ENCODE measurements at places on chromosomes 1 and 21.
A peak's percentile ranks its signal among the peaks of the same experiment; 100 is the strongest.

- DNase-seq, result no peak
These were observed 141.1 kb upstream of the SAMSN1 start for GRCh38 chr21:14687268-14687625.

GRCh38 chr21:25456672-25457071 is 150.6 kb downstream of the MRPL39 start:
- DNase-seq, result peak; percentile 8

DNA sequence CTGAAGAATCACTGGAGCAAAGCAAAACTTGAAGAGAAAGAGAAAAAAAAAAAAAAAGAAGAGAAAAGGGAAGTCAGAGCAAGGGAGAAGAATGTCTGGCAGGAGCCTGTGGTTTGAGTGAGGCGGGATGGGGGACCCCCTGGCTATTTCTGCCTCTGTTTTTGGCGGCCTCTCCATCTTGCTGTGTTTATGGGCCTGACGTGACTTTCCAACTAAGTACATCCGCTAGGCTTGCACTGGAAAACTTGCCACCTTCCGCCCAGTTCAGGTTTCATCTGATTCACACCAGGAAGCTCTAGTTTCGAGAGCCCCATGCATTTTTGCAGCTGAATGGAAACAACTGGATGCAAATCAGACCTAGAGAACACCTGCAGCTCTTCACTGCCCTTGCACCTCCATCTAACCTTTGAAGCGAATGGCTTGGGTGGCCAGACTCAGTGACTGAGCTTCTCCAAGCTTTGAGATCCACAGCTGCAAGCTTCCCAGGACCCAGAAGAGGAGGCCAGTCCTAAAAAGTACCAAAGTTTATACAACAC is 28.0 kb downstream of the TBX15 start:
- no peak for DNase-seq

DNA sequence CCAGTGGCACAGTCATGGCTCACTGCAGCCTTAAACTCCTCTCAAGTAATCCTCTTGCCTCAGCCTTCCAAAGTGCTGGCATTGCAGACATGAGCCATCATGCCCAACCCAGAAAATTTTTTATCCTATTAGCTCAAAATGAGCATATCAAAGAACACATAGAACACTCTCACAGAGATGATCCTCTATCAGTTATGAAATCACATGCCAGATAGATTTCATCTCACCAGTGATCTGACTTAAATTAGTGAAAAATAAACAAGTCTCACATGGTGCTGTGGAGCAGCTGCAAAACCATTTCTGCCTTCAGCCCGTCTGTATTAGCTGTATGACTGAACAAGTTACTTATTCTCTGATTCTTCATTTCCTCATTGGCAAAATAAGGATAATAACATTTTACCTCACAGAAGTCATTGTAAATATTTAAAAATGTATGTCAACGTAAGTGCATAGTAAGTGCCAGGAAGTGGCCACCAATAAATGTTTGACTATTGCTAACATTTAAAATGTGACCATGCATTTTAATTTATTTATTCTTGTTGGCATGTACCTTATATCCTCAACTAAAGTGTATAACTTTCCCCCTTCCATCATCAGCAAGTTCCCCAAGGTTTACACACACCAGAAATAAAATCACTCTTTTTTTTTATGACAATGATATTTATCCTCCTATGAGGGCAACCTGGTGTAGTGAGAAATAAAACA is 29.0 kb upstream of the SLC19A2 start:
- no peak for DNase-seq

- DNase-seq, result no peak
These were observed 639 bp downstream of the IL20 start for GRCh38 chr1:206866062-206866461.

DNA sequence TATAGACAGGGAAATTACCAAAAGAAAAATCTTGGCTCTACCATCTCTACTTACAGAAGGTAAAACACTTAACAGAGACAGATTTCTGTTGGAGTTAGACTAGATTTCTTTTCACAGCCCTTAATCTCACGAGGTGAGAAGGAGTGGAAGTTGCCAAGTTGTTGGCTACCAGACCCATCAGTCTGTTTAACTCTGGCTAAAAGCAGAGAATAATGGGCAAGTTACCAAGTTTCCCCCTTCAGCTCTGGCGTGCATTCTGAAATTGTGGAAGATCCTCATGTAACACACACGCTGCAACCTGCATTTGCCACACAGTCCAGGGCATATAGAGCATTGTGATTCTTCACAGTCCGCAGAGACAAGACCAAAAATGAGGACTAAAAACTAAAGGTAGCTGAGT is 49.3 kb downstream of the STX6 start:
- no peak for DNase-seq

DNA sequence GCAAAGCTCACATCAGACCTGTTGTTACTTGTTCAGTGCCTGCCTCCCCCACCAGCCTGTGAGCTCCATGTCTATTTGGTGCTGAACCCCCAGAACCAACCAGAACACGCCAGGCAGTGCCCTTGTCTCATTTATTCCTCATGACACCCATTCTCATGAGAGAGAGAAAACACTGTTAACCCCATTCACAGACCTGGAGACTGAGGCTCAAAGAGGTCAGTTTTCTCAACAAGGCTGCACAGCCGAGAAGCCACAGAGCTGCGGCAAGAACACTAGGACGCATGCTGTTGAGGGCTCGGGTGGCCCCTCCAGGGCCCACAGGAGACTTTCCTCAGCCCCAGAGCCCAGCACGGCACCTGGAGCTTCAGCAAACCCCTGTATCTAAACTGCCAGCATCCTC is 13.1 kb downstream of the KCNN3 start:
- no peak for DNase-seq

All from stimulated activated CD8-positive, alpha-beta memory T cell treated with anti-CD3 and anti-CD28 coated beads, Interleukin-7, amount 100 ng/mL, for 4 hours (primary cell).